ENCODE measurements at places on chromosomes 1 and 21.

DNA sequence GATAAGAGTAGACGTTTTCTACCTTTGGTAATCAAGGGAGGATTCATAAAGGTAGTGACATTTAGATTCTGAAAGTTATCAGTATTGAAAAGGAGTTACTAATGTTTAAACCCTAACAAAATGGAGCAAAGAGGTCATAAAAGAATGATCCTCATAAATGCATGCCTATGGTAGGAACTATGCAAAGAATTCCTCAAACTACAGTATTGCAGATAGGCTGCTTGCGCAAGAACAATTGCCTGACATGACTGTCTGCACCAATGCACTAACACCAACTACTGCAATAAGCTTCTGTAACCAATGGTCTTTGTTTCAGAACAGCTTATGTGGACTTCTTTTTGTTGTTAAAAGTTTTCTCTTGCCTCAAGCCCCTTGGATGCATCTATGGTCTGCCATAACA is 597.3 kb upstream of the ADGRL4 start:
- DNase-seq: no peak

DNA sequence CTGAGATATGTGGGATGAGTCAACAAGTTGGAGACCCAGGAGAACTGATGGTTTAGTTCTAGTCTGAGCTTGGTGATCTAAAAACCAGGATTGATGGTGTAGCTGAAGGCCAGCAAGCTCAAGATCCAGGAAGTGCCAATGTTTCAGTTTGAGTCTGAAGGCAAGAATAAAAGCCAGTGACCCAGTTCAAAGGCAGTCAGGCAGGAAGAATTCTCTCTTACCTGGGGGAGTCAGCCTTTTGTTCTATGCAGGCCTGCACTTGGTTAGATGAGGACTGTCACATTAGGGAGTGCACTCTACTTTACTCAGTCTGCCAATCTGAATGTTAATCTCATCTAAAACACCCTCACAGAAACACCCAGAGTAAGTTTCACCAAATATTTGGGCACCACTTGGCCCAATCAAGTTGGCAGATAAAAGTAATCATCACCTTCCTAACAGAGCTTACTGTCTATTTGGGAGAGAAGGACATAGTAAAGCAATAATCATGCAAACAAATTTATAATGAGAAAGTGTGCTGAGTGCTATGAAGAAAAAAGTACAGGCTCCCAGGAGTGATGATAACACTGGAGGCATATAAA is 63.4 kb downstream of the TSEN15 start:
- DNase-seq: no peak

- DNase-seq: no peak
Measured at GRCh38 chr1:209838537-209838936, 10.8 kb downstream of the UTP25 start.

- DNase-seq: no peak
Measured at GRCh38 chr21:33046455-33046854, 20.7 kb downstream of the OLIG2 start.

DNA sequence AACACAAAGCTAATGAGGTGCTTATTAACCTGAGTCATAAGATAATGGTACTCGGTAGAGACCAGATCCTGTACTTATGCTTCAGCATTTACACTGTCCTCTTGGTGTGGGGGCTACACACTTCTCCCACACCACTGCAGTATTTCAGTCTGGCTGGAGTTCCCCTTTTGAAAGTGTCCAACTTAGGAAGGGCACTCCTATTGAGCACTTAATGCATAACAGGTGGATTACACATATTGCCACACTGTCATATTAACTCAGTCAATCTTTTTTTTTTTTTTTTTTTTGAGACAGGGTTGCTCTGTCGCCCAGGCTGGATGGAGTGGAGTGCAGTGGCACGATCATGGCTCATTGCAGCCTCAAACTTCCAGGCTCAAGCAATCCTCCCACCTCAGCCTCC is 1.5 kb downstream of the GPATCH4 start:
- DNase-seq: no peak

DNA sequence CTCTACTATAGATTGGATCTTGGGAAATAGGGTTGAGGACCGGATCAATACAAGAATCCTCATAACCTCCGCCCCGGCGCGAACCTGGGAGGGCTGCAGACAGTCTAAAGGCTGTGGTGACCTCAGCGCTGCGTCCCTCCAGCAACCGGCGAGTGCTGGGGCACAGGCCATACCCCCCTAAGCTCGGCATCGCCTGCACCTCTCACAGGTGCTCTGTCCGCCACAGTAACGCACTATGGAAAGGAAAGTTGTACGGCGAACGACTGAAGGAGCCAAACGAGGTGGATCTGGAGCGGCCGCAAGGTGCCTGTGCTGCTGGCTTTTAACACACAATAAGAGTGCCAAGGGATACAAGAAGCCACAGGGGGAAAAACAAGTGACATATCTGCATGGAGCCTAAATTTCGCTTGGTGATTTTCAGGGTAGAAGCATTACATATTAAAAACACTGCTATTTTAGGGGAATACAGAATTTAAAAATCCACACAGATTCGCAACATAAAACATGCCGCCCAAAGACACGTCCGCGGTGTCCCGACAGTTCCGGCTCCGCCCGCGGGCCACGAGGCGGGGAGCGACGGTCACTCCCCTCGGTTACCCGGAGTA is 1.4 kb upstream of the RBM15 start:
- no peak for DNase-seq

DNA sequence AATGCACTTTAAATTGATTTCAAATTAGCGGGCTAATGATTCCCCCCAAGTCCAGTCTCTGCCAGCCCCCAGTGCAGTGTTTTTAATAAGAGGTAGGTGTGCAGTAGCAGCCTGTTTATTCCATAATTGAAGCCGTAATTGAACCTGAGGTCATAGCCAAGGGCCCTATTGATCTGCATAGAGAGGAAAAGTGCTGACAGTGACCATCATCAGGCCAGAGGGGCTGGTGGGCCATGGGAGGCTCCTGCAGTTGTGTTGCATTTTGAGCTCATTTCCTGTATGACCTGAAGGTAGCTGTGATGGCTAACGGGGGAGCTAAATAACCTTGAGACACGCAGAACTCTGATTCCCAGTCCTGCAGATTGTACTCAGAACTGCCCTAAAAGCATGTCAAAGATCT is 67.5 kb downstream of the DISP3 start:
- DNase-seq: no peak

DNA sequence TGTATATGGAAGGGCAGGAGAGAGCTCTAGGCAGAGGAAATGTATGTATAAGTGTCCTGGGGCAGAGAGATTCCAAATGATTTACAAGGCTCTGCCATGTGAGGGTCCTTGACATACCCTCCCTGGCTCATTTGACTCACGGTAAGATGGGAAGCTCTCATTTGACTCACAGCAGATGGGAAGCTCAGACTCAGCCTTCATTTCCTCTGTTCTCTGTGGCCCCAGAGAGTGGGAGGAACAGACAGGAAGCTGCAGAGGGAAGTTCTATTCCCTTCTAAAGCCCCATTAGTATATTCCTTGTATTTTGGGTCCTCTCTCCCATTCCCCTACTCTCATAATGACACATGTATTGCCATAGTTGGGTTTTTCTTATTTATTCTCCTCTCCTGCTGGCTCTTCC is 44.9 kb downstream of the FOXD2 start:
- no peak for DNase-seq

GRCh38 chr1:202286622-202287097 is 55.1 kb downstream of the UBE2T start:
- DNase-seq: no peak

DNA sequence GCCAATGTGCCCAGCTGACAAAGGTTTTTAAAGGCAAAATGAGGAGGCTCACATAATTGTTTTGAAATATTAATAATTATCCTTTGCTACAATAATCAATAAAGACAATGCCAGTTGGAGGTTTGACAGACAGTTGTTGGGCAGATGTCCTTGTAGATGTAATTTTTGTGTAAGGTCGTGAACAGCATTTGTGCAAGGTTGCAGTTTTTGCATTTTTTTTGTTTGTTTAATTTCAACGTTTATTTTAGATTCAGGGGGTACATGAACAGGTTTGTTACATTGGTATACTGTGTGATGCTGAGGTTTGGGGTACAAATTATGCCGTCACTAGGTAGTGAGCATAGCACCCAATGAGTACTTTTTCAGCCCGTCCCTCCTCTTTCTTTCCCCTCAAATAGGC is 9.3 kb downstream of the MPZ start:
- DNase-seq: no peak

DNA sequence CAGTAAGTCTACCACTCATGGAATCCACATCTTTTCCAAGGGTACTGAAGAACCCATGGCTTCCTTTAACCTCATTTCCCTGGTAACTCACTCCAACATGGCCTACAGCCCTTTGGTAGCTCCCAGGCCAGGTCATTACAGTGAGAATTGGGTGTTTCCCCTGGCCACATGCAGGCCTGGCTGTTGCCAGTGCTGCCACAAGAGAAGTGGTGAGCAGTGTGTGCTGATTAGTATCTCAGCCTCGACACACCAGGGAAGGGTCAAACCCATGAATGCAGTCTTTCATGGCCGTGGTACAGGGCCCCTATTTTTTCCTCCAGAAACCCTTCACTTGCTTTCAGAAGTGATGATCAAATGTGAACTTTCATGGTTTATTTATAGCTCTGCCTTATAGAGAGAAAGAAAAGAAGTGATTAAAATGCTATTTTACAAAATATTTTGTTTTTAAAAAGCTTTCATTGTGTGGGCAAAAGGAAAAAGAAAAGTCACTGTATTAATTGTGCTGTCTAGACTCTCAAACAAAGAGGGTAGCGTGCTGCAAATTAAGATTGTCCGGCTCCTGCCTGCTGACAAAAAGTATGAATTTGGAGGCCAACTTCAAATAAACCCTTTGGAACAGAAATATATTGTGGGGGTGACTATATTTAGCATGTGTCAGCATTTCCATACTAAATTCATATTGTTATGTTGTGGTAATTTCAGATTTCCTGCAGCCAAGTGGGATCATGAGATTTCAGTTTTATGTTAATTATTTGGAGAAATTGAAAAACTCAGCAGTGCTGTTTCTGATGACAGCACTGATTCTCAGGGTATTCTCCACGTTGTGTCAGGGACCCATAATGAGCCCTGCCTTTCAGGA is 62.0 kb upstream of the HOOK1 start:
- DNase-seq: peak; percentile 74

GRCh38 chr21:32567626-32568025 is 17.7 kb downstream of the TCP10L start:
- no peak for DNase-seq

GRCh38 chr21:38702196-38702595 is 103.5 kb upstream of the ETS2 start:
- no peak for DNase-seq

DNA sequence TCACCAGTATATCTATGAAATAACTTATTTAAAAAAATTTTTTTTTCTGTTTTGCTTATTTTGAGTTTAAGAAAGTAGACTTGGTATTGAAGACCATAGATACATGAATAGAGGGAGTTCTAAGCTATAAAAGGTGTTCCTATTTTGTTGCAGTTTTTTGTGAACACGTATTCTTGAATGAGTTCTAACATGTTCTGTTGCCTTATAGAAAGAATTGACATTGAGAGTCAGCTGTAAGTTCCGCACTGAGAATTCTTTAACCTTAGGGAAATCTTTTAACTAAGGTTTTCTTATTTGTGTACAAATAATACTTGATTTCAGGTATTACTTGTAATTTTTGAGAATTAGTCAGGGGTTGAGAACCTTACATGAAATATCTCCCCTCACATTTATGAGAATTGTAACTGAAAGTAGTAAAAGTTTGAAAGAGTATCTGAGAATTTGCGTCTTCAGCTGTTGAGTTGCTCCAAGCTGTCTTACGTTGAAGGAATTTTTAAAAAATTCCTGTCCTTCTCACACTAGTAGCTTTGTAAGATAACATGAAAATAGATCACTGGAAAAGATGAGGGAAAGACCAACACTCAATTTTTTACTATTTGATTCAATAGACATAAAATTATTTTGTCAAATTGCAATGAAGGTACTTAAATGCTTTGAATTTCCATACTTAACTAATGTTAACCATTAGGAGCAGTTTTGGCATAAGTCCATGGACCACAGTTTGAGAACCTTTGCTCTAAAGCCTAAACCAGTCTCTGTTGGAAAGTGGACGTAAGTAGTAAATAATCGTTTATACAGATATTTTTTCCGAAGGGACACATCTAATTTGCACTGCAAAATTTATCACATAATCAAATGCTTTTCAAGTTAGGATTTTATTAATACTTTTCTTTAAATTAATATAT is 3.8 kb downstream of the DR1 start:
- DNase-seq: no peak

GRCh38 chr1:41645062-41645461 is 160.6 kb upstream of the EDN2 start:
- peak; percentile 31 for DNase-seq

GRCh38 chr21:42611852-42612251 is 41.6 kb upstream of the PDE9A start:
- DNase-seq: no peak

DNA sequence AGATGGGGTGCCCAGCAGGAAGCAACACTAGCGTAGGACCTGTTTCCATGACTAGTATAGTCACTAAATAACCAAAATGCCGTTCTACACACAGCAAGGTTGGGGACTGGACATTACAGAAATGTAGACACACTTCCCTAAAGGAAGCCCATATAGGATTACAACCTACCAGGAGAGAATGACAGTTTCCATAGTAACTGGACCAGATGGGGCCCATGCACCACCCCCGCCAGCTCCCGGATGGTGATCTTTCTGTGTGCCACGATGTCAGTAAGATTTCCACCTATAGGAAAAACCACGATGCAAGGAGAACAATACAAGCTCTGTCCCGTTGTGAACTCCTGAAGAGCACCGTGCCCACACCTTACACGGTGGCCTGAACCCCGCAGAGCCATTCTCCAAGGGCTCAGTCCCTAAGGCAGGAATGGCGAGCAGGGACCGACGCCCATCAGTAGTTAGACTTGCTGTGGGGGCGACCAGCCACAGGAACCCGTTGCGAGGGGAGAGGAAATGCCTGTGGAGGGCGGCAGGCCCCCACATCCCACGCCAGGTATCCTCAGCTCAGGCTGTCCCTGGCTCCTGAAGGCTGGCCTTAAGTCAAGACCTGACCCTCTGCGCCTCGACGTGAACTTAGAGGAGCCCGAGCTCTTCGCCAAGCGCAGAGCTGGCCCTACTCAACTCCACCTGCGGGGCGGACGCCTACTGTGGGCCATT is 13.6 kb upstream of the CEP85 start:
- DNase-seq: no peak

GRCh38 chr1:119656410-119656955 is 8.4 kb upstream of the ZNF697 start:
- DNase-seq: no peak
